ENCODE measurements at places on chromosomes 6 and 20. TPM values are rescaled to one million over a fixed set of nuclear protein-coding genes. Genes with fewer than 3 reads are reported as not detected.

GRCh38 chr6:132133736-132134445, 182.7 kb upstream of the CCN2 start:
- H3K36me3 ChIP-seq: no peaks in the 10 kb centered on the region
- DNase-seq: no peak
- no peaks in the 10 kb centered on the region for H3K27me3 ChIP-seq

DNA sequence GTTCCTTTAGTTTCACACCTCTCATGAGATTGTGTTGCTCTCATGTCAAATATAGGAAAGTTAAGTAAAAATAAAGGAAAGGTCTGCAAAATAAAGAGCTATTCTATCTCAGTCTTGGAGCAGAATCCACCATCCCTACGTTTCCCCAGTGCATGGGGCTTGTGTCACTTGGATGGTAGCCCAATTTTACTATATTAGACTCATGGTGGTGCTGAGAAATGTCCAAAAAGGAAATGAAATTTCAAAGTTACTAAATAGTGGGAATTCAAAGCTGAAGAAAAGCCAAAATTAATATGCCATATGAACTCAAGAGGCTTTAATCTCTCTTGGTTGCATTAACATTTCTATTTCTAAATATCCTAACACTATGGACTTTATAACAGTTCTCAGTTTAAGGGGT, 1283.3 kb upstream of the GJE1 start:
- no peaks in the 10 kb centered on the region for H3K27me3 ChIP-seq
- H3K4me1 ChIP-seq: no peaks in the 10 kb centered on the region
- no peaks in the 10 kb centered on the region for H3K36me3 ChIP-seq
- DNase-seq: no peak
- H3K27ac ChIP-seq: no peak overlapping the region

- H3K36me3 ChIP-seq: peaks cover 82% of the 10 kb centered on the region
- no peak overlapping the region for H3K27ac ChIP-seq
Measured at GRCh38 chr6:41092421-41093140, 19.8 kb downstream of the NFYA start.

DNA sequence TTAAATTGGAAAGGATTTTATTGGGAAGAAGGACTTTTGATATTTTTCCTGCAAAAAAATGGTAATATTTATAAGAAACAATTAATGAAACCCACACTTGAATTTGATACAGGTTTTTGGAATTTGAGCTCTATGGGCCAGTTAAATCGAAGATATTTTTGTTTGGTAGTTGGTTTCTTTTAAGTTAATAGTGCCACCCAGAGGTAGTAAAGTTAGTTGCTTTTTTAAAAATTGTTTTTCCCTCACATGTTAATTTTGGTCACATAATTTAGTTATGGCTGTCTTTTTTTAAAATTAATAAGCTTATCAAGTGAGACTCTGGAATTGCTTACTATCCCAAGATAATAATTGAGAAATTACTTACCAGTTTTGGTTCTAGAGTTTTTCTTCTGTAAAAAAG, 7.1 kb downstream of the PRIM2 start:
- H3K27me3 ChIP-seq: no peaks in the 10 kb centered on the region
- no peak overlapping the region for H3K27ac ChIP-seq
- DNase-seq: no peak
- H3K4me3 ChIP-seq: no peak overlapping the region

Gene TJAP1
- 15.8 TPM for total RNA-seq

Measured in right atrium auricular region (tissue), 2 donors.